CMK (cell line): ENCODE measurements at places on chromosomes 7 and 10.
A peak's percentile ranks its signal among the peaks of the same experiment; 100 is the strongest.

DNA sequence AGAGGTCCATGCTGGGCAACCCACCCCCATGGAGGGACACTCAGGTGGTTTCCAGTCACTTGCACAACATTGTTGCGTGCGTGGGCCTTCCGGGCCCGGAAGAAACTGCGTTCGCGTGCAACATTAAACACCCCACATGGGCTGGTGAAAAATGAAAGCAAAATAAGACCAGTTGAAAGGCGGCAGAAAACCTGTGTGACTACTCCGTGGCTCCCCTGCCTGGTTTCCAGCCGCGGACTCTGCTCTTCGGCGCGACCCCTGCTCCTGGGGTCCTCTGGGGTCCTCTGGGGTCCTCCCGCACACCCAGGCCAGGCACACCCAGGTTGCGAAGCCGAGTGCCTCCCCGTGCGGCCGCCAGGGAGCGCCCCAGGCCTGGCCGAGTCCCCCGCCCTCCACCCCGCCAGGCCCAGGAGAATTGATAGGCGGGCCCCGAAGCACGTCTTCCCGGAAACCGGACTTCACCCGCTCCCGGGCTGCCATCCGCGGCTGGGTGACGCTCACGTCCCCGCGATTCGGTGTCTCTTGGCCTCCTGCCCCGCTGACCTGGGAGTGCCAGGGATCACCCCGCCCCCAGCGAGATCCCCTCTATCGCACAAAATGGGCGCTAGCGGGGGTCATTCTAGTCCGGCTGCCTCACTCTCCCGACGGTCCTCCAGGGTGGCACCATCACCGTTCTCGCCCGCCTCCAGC is 1.9 kb upstream of the SH2D4B start:
- peak; percentile 58 for DNase-seq

DNA sequence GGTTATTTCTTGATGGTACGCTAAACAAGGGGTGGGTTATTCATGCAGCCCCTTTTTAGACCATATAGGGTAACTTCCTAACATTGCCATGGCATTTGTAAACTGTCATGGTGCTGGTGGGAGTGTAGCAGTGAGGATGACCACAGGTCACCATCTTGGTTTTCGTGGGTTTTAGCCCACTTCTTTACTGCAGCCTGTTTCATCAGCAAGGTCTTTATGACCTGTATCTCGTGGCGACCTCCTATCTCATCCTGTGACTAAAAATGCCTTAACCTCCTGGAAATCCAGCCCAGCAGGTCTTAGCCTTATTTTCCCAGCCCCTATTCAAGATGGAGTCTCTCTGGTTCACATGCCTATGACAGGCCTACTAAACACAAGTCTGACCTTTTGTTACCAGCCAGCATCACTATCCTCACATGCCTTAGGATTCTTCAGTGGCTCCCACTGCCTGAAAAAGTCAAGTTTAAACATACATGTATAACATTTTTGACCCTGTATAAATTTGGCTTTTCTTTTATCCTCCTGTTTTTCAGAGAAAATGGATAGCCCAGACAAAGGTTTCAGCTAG is 13.2 kb upstream of the COBL start:
- no peak for DNase-seq

DNA sequence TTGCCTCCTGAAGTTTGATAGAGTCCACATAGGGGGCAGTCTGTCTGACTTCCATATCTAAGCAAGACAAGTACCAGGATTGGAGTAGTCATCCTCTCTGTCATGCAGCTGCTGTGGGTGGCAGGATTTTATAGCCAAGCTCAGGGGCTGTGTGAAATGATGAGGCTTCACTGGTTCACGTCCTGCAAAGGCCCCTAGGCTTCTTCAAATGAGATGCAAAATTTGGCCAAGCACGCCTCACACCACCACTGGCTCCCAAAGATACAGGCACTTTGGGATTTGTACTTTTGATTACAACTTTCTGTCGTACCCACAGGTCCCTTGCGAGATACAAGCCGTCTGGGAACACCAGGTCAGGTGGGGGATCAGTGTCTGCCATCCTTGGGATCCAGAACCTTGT is 67.1 kb downstream of the WDFY4 start:
- no peak for DNase-seq

GRCh38 chr7:20858951-20859350 is 72.3 kb upstream of the SP8 start:
- DNase-seq = no peak

GRCh38 chr10:119217991-119218490 is 10.7 kb downstream of the GRK5 start:
- DNase-seq = no peak

GRCh38 chr10:117900280-117900679 is 146.5 kb downstream of the RAB11FIP2 start:
- DNase-seq = no peak

DNA sequence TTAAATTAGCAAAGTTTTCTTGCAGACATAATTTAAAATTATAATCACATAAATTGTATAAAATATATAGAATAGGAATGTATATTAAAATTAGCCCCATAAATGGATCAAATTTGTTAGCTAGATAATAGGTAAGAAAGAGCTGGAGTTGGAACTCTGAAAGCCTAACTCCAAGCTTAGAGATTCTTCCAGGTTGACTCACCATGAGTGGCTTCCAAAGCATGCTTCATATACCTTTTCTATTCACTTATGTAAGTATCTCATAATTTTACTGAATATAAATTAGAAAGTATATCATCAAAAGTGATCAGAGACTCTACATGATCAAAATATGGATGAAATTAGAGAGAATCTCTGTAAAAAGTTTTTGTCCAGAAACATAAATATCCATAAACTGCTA is 320.7 kb upstream of the MAGI2 start:
- DNase-seq = no peak

- no peak for DNase-seq
These were observed 240.0 kb downstream of the SDHAF3 start for GRCh38 chr7:97357459-97357858.

DNA sequence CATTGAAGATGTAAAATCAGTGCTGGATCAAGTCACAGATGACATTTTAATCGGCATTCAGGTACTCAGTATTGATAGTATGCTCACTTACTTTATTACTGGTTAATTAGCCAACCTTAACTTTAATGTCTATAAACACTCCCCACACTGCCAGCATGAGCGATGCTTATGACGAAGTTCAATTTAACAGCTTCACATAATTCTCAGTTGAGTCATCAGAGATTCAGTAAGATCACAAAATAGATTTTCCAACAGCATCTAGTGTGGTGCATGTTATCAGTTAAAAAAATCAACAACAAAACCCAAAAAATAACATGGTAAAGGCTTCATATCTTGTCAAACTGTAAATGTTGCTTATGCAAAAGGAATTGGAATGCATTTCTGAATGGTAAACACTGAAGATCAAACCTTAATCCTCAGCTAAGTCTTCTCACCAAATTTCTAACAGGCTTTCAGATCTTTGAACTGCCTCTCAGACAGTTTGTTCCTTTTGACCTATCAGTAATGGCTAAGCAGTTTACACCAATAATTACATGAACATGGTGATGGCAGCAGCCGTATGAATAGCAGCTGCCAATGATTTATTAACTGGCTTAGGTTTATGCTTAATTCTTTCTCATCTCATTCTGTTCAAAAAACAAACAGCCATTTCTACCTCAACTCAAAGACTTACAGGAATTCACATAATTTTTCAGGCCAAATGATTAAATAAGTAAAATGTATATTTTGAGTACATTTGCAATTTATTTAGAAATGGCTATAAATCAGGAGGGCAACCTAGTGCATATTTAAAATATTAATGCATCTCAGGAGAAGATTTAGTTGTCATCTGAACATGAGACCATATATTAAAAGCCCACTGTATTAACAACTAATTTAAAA is 98.5 kb downstream of the CABCOCO1 start:
- DNase-seq = no peak

DNA sequence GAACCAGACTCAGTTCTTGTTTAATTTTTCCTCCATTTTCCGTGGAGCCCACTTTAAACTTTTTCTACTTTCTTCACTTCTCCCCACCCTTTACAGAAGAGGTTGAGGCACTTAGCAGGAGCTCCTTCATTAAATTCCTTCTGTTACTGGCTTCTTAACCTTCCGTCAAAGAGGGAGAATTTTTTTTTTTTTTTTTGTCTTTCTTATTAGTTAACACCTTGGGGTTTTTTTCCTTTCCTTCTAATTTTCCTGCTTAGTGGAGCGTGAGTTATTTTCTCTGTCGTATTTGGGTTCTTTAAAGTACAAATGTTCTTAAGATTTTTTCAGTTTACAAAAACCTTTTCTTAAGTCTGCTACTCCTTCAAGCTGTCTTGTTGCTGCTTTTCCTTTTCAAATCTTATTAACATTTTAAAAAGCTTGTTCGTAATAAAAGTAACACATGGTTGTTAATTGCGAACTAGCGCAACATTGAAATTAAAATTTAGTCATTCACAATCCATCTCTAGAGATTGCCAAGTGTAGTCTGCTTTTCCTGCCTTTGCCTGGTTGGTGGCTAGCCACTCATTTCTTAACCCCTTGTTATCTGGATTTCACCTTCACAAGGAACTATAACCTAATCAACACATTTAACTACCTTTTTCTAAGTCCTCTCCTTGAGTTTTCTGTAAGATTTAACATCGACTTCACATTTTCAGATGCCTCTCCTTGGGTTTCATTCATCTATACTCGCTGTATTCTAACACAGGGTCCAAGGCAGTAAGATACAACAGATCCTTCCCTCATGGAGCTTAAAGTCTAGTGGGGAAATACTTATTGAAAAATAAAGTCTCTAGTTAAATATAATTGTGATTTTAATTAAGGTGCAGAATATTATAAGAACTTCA is 2.0 kb downstream of the BMPR1A start:
- DNase-seq = no peak

- DNase-seq = peak; percentile 91
These were observed at the start of gene GHITM for GRCh38 chr10:84139126-84140035. Gene GHITM, plus strand, starts transcription at chr10:84139509. Its CDS starts 1,992 bp downstream, at chr10:84141501.

- DNase-seq = no peak
These were observed 273.9 kb upstream of the NFE2L3 start for GRCh38 chr7:25877802-25878789.

DNA sequence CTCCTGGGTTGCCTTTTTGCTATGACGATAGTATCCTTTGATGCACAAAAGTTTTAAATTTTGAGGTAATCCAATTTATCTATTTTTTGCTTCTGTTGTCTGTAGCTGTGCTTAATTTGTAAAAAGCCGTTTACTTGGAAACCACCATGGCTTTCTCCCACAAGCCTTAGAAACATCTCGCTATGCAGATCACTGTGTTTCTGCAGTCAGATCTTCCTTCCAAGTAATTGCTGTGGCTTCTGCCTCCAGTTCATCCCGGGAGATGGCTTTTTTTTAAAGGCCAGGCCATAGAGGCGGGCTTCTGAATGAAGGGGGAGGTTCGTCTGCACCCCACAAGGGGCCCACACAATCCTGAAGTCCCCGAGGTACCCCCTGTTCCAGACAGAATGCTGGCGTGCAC is 48.3 kb upstream of the OCM2 start:
- no peak for DNase-seq

GRCh38 chr10:9834434-9834833 is 1183.2 kb upstream of the CELF2 start:
- no peak for DNase-seq

DNA sequence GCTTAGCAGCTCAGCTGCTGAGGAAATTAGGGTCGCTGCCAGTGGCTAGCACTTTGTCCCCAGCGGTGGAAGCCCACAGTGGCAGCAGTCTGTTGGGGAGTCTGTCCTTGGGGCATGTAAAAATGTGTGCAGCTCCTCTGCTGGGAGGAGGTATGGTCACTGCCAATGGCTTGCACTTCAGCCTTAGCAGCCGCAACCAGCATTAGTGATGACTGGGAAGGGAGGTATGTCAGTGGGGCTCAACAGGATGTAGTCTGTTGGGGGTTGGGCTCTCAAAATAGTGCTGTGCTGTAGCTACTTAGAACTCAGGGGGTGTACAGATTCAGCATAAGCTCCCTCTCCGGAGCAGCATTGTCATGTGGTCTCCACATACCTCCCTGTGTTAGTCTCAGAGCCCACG is 189.9 kb downstream of the ZEB1 start:
- DNase-seq = no peak

DNA sequence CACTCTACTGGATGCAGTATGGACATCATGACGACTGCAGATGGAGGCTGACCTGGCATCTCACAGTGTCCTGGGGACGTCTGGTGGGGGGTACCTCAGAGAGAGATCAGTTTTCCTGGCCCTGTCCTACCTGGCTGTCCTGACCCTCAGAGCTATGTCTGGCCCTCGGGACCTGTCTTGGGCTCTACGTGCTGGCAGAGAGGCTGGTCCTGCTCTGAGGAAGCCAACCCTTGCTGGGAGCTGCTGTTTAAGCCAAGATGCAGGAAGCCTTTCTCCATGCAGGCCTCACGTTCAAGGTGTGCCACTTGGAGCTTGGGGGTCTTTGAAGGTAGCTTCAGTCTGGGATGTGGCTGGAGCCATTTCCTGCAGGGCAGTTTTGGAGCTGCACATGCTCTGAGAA is 42.1 kb upstream of the CXCL12 start:
- no peak for DNase-seq
